ENCODE measurements at places on chromosomes 6 and 20. TPM values are rescaled to one million over a fixed set of nuclear protein-coding genes. Genes with fewer than 3 reads are reported as not detected.

DNA sequence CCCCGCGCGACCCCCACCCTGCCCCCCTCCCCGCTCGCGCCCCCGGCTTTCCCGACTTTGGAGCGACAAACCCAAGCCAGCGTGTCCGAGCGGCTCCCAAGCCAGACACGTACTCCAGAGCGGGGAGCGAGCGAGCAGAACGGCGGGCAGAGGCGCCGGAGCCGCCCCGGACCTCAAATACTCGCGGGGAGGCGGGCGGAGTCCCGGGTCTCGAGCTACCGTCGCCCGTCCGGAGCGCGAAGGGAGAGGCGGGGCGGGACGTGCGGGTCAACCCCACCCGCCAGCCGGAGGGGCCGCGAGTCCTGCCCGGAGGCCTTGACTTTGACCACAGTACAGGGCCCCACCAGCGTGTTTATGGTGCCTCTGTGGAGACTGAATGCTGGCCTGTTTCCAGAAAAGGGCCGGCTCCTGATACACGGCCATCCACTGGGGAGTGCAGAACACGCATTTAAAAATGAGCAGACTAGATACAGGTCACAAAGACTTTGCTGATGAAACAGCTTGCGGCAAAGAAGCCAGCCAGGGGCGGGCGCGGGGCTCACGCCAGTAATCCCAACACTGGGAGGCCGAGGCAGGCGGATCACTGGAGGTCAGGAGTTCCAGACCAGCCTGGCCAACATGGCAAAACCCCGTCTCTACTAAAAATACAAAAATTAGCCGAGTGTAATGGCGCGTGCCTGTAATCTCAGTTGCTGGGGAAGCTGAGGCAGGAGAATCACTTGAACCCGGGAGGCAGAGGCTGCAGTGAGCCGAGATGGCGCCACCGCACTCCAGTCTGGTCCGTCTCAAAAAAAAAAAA lies at the start of gene SERPINB6:
Gene SERPINB6, minus strand, starts transcription at position 148 of the 799 bp plus-strand sequence. CDS start 12,235 bp downstream, outside the sequence.
- H3K4me3 ChIP-seq: no peak within 1 kb of the TSS
- H3K27me3 ChIP-seq: peaks cover 22% of the 10 kb centered on the region

GRCh38 chr20:9867196-9867980 lies 28.5 kb upstream of the PAK5 start:
- H3K27ac ChIP-seq: no peak overlapping the region
- H3K27me3 ChIP-seq: no peaks in the 10 kb centered on the region
- no peaks in the 10 kb centered on the region for H3K36me3 ChIP-seq
- H3K4me1 ChIP-seq: no peaks in the 10 kb centered on the region
- no peak overlapping the region for H3K4me3 ChIP-seq
- DNase-seq: no peak

DNA sequence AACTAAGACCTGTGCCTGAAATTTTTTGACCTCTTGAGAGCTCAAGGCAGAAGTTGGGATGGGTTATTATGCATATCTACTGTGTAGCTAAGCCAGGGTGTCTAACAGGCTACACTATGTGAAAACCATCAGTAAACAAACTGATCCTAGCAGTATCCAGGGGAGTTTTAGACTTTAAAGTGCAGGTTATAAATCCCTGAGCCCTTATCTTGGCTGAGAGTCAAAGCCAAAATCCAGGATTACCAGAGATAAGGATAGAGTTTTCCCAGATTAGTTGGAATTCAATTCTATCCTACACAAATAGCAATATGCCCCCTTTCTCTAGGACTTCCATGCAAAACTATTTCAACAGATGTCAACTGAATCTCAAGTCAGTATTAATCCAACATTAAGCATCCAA lies 1229.7 kb downstream of the GRIK2 start:
- no peak overlapping the region for H3K27ac ChIP-seq
- no peaks in the 10 kb centered on the region for H3K36me3 ChIP-seq
- H3K4me1 ChIP-seq: no peaks in the 10 kb centered on the region
- no peak for DNase-seq
- H3K4me3 ChIP-seq: no peak overlapping the region

- no peak for DNase-seq
- no peaks in the 10 kb centered on the region for H3K36me3 ChIP-seq
- H3K4me3 ChIP-seq: no peak overlapping the region
- no peaks in the 10 kb centered on the region for H3K27me3 ChIP-seq
- H3K27ac ChIP-seq: no peak overlapping the region
These were observed 19.0 kb downstream of the TIAM2 start for GRCh38 chr6:155014137-155014536.

GRCh38 chr6:159301810-159302593 lies 132.8 kb downstream of the FNDC1 start:
- DNase-seq: no peak
- H3K27ac ChIP-seq: no peak overlapping the region
- H3K4me1 ChIP-seq: no peaks in the 10 kb centered on the region
- H3K36me3 ChIP-seq: no peaks in the 10 kb centered on the region
- no peak overlapping the region for H3K4me3 ChIP-seq

DNA sequence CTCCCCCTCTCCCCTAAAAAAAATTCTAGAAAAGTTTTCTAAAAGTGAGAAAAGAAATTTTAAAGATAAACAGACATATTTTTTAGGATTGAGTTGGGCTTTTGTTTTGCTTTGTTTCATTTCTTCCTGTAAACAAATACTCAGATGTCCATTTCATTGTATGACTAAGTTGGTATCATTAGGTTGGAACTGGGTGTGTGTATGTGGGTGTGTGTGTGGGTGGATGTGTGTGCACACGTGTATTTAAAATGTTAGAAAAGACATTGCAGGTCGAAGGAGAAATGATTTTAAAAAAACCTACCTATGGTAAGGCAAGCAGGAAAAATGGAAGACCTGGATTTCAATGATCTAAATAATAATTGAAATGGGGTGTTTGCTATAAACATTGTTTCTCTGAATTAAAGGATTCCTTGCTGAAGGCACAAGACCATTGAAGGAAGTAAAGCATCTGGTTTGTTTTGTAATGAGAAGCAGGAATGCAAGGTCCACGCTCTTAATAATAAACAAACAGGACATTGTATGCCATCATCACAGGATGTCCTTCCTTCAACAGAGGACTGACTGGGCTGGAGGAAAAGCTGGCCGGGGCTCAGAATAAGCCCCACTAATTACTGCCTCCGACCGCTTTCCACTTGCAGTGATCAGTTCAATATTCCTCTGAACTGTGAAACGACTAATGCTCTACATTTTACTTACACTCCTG lies 996 bp upstream of the PRDM1 start:
- peaks cover 20% of the 10 kb centered on the region for H3K4me1 ChIP-seq
- H3K27ac ChIP-seq: peak overlapping the region; percentile 78
- no peaks in the 10 kb centered on the region for H3K36me3 ChIP-seq
- DNase-seq: no peak
- no peaks in the 10 kb centered on the region for H3K27me3 ChIP-seq
- H3K4me3 ChIP-seq: 0 out of 2 replicates have a peak overlapping the region, but pooled peaks have one; percentile 70

- H3K36me3 ChIP-seq: no peaks in the 10 kb centered on the region
- no peaks in the 10 kb centered on the region for H3K4me1 ChIP-seq
- DNase-seq: no peak
- no peak overlapping the region for H3K4me3 ChIP-seq
- H3K27ac ChIP-seq: no peak overlapping the region
These were observed 117.5 kb upstream of the KCNK16 start for GRCh38 chr6:39440039-39440426.

DNA sequence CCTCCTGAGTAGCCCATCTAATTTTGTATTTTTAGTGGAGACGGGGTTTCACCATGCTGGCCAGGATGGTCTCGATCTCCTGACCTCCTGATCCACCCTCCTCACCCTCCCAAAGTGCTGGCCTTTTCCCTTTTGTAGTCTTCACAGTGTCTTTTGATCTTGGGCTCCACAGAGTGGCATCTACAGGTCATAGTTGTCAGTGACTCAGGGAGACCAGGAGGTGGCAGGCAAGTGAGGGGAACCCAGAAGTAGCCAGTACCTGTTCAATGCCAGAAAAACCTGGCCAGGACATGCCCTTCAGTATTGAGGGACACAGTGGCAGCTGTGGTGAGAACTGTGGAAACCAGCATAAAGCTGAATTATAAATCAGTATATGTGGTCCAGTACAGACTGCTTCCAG lies 19.6 kb downstream of the RPP21 start:
- peaks cover 1% of the 10 kb centered on the region for H3K27me3 ChIP-seq
- no peak for DNase-seq
- H3K4me1 ChIP-seq: no peaks in the 10 kb centered on the region
- H3K36me3 ChIP-seq: no peaks in the 10 kb centered on the region
- H3K27ac ChIP-seq: no peak overlapping the region
- H3K4me3 ChIP-seq: no peak overlapping the region

DNA sequence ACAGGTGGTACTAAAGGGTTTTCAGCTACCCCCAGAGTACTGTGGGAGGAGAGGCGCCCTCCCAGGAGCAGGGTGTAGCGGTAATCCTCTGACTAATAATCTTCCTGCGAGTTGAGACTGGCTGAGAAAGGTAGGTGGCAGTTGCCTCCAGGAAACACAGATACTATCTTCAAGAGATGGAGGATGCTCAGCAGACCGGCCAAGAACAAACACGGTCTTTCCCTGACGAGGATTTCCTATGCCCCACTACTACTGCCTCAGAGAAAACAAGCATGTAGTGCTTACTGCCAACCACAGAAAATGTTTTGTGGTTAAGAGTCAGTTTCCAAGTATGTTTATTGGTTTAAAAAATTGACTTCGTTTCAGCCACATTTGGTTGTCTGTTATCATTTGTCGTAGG lies 26.8 kb downstream of the C6orf89 start:
- no peaks in the 10 kb centered on the region for H3K27me3 ChIP-seq
- H3K4me1 ChIP-seq: peaks cover 20% of the 10 kb centered on the region
- peaks cover 4% of the 10 kb centered on the region for H3K36me3 ChIP-seq
- peak; percentile 72 for DNase-seq
- H3K27ac ChIP-seq: no peak overlapping the region

DNA sequence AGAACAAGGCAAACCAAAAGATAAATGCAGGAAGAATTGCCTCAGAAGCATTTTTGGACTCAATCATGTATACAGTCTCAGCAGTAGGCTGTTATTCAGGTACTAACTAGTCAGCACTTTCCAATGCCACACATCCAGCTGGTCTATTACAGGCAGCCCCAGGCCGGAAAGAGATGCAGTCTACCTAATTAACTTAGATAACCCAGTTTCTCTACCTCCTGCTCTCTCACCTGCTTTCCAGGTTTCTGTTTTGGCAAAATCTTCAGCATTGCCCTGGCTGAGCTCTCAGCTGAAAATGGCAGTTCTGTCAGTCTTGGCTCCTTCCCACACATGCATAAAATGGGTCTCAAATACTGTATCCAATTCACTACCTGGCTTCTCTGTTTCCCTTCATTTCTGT lies 101.3 kb upstream of the UFL1 start:
- H3K27me3 ChIP-seq: no peaks in the 10 kb centered on the region
- no peaks in the 10 kb centered on the region for H3K36me3 ChIP-seq
- H3K4me1 ChIP-seq: no peaks in the 10 kb centered on the region
- H3K4me3 ChIP-seq: no peak overlapping the region

- no peak overlapping the region for H3K4me3 ChIP-seq
- no peak overlapping the region for H3K27ac ChIP-seq
- no peaks in the 10 kb centered on the region for H3K36me3 ChIP-seq
- DNase-seq: no peak
- H3K27me3 ChIP-seq: no peaks in the 10 kb centered on the region
These were observed 27.9 kb downstream of the UBD start for GRCh38 chr6:29531668-29532067.

- H3K27me3 ChIP-seq: no peaks in the 10 kb centered on the region
- H3K4me1 ChIP-seq: no peaks in the 10 kb centered on the region
- H3K27ac ChIP-seq: no peak overlapping the region
- no peaks in the 10 kb centered on the region for H3K36me3 ChIP-seq
These were observed 207.5 kb downstream of the FOXC1 start for GRCh38 chr6:1817033-1817761.

- H3K27ac ChIP-seq: no peak overlapping the region
- DNase-seq: no peak
- no peak overlapping the region for H3K4me3 ChIP-seq
- H3K36me3 ChIP-seq: no peaks in the 10 kb centered on the region
- H3K4me1 ChIP-seq: peaks cover 11% of the 10 kb centered on the region
These were observed 342.7 kb downstream of the PRL start for GRCh38 chr6:21953831-21954801.

- DNase-seq: no peak
- H3K4me1 ChIP-seq: no peaks in the 10 kb centered on the region
- H3K36me3 ChIP-seq: no peaks in the 10 kb centered on the region
- H3K4me3 ChIP-seq: no peak overlapping the region
These were observed 41.1 kb upstream of the ERVFRD-1 start for GRCh38 chr6:11152581-11152980.

DNA sequence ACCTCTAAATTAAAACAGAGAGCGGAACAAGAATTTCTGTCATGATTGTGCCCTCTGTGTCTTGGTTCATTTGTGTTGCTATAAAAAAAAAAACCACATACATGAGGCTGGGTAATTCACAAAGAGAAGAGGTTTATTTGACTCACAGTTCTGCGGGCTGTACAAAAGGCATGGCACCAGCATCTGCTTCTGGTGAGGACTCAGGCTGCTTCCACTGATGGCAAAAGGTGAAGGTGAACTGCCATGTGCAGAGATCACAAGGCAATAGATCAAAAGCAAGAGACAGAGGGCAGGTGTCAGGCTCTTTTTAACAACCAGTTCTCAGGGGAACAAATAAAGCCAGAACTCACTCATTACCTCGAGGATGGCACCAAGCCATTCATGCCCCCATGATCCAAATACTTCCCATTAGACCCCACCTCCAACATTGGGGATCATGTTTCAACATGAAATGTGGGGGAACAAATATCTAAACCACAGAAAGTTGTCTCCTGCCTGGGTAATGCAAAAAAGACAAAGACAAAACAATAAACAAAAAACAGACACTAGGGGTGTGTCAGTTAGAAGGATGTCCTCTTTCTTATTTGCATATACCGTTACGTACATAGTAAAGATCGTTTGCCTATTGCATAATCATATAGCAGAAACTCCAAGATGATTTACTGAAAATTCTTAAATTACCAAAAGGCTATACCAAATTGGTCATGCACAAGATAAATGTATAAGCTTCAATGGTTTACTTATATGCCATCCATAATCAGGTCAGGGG lies 17.0 kb downstream of the SERPINB9 start:
- H3K36me3 ChIP-seq: peaks cover 5% of the 10 kb centered on the region
- no peaks in the 10 kb centered on the region for H3K4me1 ChIP-seq
- no peaks in the 10 kb centered on the region for H3K27me3 ChIP-seq
- no peak overlapping the region for H3K27ac ChIP-seq
- no peak for DNase-seq

DNA sequence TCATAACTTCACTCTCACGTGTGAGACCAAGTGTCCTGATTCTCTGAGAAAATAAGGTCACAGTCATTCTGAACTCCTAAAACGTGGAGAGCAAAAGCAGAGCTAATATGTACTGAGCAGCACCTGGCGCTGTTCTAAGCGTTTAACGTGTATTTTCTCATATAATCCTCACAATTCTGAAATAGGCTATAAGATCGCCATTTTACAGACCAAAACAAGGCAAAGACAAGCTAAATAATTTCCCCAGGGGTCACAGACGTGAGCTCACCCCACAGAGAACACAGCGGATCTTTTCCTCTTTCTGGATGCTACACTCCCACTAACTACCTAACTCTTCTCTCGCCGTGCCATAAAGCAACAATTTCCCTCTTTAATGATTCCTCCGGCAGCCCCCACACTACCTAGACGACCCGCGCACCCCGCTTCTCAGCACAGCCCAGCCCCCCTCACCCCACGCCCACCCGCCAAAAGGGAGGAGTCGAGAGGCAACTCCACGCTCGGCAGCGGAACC lies 636 bp downstream of the SUPT3H start:
- H3K27ac ChIP-seq: peak overlapping the region; percentile 80
- no peaks in the 10 kb centered on the region for H3K27me3 ChIP-seq
- DNase-seq: peak; percentile 17
- no peaks in the 10 kb centered on the region for H3K4me1 ChIP-seq
- H3K4me3 ChIP-seq: peak overlapping the region; percentile 69

The TRIM31 gene
- polyA plus RNA-seq: not detected

The OPRM1 gene
- not detected for polyA plus RNA-seq

The GRM4 gene
- not detected for polyA plus RNA-seq

The LAMA2 gene
- polyA plus RNA-seq: 0.39 TPM

Data from GM12878 (cell line).